ENCODE measurements at places on chromosomes 11 and 22.

GRCh38 chr11:69536406-69536805, 54.9 kb downstream of the LINC01488 start:
- no peak for DNase-seq

- no peak for DNase-seq
Observed at GRCh38 chr11:108466405-108466804, 924 bp downstream of the C11orf65 start.

DNA sequence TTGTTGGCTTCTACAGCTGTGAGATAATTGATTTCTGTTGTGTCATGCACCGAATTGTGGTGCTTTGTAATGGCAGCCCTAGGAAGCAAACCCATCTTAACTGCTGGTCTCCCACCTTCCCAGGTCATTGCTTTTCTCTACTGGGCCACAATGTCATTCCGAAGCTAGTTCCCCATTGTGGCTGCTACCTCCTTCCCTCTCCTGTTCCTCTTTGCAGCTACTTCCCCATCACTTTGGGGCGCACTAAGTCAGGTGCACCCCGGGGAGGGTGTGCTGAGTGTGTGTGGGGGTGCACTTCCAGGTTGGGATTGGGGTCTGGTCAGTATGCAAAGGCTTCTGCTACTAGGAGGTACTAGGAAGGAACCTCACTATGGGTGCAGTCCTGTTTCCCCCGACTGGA, 109.3 kb downstream of the ST3GAL4 start:
- no peak for DNase-seq

DNA sequence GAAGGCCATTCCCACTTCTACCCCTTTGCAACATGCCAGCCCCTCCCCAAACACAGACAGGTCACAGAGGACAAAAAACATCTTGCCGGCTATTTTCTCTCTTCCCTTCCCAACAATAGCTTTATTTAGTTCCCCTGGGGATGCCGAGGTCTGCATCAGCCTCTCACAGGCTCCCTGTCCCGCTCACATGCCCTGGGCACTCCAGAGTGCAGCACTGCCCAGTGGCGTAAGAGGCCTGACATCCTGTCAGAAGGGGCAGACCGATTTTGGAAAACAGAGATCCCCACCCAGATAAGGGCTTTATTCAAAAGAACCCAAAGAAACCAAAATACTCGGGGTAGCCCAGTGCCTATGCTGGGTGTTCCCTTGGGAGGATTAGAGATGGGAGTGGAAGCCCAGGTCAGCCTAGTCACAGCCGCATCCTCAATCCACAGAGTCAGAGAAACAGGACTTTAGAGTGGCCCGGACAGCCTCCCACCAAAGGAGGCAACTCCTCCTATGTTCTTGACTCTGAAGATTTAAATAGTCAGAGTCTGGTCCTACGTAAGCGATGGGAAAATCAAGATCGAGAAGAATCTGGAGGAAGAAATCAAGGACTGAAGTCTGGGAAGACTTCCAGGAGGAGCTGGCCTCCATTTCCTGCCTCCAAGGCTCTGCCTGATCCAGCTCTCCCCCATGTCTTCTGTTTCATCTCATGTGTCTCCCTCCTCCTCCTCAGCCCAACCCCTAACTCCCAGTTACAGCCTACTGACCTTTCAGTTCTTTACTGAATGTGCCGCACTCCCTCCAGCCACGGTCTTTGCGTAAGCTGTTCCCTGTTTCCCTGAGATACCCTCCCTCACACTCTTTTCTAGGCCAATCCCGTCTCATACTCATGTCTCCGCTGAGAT, 129.3 kb downstream of the FBXO7 start:
- DNase-seq = no peak

DNA sequence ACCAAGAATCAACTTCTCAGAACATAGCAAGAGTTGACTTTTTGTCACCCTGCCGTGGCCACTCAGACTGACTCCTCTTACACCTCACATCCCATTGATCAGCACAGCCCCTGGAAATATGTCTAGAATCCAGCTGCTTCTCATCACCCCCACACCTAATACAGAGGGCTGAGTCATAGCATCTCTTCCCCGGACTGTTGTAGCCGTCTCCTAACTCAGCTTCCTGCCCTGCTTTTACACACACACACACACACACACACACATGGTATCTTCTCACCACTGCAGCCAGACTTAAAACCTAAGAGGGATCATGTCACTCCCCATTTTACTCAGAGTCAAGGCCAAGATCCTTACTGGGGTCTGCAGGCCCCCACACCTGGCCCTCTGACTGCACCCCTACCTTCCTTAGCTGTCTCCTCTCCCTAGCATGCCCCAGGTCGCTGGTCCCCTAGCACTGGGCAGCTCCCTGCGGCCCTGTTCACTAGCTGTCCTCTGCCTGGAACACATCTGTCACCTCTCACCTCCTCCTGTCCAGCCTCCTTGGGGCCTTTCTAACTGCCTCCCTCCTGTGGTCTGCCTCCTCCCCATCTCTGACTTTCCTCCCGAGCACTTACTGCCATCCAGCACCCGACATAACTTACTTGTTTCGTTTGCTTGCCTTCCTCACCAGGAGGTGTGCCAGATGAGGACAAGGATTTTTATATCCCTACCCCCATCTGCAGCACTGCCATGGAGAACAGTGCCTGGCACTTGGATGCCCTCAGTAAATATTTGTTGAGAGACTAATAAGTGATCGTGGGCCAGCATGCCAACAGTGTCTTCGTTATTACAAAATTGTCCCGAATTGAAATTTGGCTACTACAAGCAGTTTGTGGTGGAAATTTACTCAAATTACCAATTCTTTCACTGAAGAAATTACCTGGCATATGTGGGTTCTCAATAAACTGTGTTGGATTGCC, 61.9 kb downstream of the BMAL1 start:
- no peak for DNase-seq

GRCh38 chr22:34800260-34800980, 265.5 kb upstream of the ISX start:
- no peak for DNase-seq

GRCh38 chr11:4991060-4991459, 3.6 kb upstream of the OR51L1 start:
- no peak for DNase-seq

DNA sequence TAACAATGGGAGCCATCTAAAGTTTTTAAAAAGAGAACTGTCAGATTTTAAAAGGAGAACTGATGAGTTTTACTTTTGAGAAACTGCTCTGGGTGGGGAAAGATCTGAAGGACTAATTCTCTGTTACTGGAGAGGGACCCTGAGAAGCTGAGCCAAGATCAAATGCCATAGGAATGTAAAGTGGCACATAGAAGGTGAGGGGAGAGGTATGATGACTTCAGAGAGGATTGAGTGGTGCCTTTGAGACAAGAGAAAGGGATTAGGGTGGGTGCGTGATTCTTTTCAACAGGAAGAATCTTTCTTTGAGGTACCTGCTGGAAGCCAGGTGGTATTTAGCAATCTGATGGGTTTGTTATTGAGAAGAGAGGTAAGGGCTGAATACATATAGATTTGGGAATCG, 9.0 kb downstream of the CRKL start:
- DNase-seq = no peak

GRCh38 chr22:46021577-46021976, 44.6 kb upstream of the WNT7B start:
- no peak for DNase-seq

GRCh38 chr22:46714550-46714949, 23.5 kb downstream of the CERK start:
- no peak for DNase-seq

- DNase-seq = no peak
Observed at GRCh38 chr11:76083563-76084451, 122.5 kb downstream of the WNT11 start.

- no peak for DNase-seq
Observed at GRCh38 chr11:66321606-66322005, 4.8 kb upstream of the CD248 start.

- no peak for DNase-seq
Observed at GRCh38 chr11:74195828-74196227, 24.7 kb downstream of the PPME1 start.

DNA sequence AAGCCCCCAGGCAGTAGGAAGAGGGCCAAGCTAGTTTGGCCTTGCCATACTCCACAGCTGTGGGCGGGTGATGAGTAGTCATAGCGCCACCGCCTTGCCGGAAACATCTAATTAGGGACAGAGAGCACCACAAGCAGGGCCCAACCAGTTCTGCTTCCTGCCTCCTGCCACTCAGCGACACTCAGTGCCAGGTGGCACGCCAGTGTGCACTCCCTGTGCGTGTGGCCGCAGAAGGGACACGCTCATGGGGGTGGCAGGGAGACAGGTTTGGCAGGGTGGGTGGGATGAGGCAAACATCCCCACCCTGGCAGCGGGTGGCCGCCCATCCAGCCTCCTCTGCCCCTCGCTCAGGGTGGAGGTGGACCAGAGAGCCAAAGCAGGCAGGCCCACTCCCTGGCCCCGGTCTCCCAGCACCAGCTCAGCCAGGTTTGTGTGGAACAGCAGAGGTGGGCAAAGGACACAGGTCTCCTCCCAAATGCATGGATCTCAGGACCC, 4.9 kb downstream of the OVOL1 start:
- peak; percentile 36 for DNase-seq

- no peak for DNase-seq
Observed at GRCh38 chr11:20566591-20567434, 32.6 kb upstream of the SLC6A5 start.
